ENCODE measurements at places on chromosomes 2 and 18.

- no peak for DNase-seq
Measured at GRCh38 chr2:16190446-16191270, 250.3 kb downstream of the MYCN start.

DNA sequence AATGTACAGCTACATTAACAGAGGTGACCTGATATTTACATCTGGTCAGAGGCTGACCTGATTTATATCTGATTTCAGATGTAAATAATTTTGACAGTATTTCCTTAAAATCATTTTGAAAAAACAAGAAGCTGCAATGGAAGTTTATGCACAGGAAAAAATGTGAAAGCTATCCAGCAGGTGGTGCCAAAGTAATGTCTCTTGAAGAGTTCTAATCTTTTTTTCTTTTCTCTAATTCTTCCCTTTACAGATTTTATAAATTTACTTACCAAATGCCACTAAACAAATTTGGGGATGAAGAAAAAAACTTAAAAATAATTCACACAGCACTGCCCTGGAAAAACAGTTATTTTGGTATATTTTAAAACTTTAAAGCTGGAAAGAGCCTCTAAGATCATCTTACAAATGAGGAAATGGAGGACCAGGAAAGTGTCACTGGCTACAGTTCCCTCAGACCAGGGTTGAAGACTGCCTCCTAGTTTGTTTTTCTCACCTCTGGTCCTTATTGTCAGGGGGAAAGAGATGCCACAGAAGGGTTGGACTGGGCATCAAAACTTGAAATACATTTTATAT lies 16.4 kb upstream of the FBLN7 start:
- DNase-seq, result no peak

DNA sequence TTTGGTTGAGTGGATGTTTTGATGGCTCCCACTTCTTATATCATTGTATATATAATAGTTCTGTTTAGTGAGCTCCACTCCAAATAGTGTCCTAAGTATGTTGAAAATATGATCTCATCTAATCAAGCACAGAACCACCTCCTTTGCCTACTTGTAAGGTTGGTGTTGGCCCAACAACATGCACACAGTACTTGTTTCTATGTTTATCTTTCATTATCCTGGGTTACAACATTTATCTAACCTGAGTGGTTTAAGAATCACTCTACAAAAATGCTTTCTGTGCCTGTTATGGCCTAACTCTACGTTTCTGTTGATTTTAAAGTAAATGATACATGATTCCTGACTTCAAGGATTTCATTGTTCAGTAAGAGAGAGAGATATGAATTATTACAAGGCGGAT lies 281.9 kb downstream of the FIGN start:
- DNase-seq, result peak; percentile 70

GRCh38 chr2:38432820-38433606 lies 55.9 kb upstream of the ATL2 start:
- DNase-seq, result no peak

DNA sequence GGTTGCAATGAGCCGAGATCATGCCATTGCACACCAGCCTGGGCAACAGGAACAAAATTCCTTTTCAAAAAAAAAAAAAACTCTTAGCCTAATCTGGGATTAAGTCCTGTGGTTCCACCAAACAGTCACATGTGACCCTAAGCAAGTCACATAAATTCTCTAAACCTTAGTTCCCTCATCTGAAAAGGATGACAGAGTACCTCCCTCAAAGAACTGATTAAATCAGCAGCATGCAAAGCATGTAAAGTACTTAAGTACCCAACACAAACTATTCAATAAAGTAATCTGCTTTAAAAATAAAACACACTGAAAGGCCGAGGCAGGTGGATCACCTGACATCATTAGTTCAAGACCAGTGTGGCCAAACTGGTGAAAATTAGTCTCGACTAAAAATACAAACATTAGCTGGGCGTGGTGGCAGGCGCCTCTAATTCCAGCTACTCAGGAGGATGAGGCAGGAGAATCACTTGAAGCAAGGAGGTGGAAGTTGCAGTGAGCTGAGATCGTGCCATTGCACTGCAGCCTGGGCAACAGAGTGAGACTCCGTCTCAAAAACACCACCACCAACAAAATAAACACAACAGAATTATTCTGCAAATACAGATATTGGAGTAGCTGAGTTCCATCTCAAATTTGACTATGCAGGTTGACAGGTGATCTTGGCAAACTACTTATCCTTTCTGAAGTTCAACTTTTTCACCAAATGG lies 7.0 kb downstream of the USP34 start:
- DNase-seq, result no peak

DNA sequence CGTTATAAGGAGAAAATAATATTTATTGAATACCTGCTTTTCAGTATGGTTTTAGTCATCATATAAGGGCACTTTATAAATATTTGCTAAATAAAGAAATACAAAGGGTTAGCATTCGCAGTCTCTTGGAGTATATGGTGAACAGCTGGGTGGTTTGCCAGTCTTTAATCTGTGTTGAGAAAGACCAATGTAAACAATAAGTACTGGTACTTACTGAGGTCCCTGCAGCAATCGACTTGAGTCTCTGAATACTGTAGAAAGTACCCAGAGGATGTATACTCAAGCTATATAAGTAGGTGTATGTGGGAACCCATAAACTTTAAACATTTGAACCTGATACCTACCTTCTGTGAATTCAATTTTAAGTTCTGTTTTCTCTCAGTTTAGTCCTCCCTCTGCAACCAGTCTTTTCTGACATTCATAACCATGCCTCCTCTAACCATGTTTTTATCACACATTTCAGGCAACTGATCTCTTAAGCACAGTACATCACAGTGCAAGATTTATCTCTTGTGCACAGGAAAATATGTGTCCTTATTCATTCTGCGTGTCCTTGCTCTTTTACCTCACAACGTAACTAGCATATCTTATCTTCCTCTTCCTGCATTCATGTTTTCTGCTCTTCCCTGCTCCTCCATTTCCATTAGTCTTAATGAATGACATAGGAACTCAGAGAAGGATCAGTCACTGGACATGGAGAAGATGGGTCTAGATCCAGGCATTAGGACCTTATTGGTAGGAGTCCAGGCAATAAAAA lies 21.7 kb downstream of the C18orf63 start:
- DNase-seq, result no peak

DNA sequence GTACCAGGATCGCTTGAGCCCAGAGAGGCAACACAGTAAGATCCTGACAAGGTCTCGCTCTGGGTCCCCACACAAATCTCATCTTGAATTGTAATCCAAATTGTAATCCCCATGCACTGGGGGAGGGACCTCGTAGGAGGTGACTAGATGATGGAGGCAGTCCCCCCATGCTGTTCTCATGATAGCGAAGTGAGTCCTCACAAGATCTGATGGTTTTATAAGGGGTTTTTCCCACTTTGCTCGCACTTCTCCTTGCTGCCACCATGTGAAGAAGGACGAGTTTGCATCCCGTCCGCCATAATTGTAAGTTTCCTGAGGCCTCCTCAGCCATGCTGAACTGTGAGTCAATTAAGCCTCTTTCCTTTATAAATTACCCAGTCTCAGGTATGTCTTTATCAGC lies 46.0 kb upstream of the SERTAD2 start:
- DNase-seq, result no peak

DNA sequence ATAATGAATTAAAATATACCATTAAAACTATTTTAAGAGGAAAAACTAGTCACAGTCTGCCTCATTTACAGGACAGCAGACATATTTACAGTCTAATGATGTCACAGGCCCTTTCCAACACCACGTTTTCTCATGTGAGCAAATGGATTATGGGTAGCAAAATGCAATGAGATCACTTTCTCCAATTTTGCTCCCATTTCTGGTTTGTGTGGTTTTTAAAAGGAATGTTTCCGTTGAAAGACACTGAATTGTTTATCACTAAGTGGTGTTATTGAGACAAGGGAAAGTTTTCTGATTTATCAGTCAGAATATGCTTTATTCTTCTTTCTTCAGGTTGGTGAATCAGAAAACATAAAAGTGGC lies 11.4 kb upstream of the NR4A2 start:
- DNase-seq, result no peak

DNA sequence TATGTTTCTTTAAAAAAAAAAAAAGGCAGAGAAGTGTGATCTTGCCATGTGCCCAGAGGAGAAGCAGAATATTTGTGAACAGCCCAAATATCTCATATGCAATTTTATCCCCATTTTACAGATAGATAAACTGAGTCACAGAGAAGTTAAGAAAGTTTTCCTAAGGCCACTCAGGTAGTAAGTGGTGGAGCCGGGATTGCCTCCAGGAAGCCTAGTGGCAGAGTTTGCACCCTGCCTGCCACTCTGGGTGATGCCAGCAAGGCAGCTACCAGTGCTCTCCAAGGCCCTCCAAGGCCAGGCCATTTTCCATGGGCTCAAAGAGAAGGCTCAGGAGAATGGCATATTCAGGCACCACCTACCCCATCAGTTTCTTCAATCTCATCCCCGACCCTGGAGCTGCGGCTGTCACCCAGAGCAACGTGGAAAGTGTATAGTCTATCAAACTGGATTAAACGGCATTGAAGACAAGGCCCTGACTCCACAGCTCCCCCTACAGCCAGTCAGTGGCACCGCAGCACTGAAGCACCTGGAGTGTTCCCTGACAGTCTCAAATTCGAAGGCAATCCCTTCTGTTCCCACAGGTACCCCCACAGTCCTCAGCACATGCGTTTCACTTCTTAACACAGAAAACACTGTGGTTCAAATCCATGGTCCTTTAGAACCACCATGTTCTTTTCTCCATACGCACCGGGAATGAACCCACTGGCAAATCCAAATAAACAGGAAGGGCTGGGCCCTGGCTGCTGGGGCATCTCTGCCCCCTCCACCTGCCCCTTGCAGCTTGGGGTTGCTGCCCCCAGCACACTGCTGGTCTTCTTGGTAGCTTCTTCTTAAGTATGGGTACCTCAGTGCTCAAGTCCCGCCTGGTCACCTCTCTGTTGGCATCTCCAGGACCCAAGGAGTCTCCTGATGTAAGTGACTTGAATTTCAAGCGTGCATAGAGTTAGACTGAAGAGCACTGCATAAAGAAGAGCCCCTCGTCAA lies 175.3 kb downstream of the INHBB start:
- DNase-seq, result peak; percentile 92

DNA sequence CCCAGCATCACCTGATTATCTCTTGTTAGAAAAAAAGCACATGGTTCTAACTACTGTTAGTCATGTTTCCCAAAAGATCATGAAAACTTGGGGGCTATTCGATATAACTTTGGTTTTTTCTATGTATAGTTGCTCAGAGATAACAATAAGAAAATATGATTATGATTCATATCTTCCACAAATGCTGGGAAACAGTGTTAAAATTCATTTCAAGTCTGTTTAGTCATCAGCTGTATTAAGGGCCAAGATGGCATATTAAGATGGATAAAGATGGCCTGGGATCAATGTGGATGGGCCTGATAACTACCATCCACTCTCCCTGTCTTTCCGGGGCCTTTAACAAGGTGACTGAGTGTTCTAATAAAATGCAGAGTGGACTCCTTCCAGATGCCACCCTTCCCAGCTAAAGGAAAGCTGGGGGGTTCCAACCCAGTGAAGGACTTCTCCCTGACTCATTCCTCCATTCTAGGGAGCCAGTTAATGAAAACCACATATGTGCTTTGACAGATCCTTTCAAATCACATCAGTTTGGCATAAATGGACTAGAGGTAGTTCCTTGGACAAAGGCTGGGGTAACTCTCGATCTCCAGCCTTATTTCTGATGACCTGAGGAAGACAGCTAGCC lies 221.6 kb downstream of the VAPA start:
- DNase-seq, result peak; percentile 89

GRCh38 chr18:5618047-5618688 lies 74.4 kb upstream of the EPB41L3 start:
- no peak for DNase-seq

GRCh38 chr2:100494712-100495111 lies 24.4 kb downstream of the NMS start:
- DNase-seq, result no peak

GRCh38 chr18:65516209-65516608 lies 234.6 kb upstream of the CDH7 start:
- DNase-seq, result no peak

- no peak for DNase-seq
Measured at GRCh38 chr18:3607309-3608098, 157.5 kb downstream of the TGIF1 start.

- DNase-seq, result peak; percentile 76
Measured at GRCh38 chr2:135742325-135742757, 686 bp downstream of the UBXN4 start.

- no peak for DNase-seq
Measured at GRCh38 chr18:72726201-72726600, 141.6 kb downstream of the NETO1 start.

DNA sequence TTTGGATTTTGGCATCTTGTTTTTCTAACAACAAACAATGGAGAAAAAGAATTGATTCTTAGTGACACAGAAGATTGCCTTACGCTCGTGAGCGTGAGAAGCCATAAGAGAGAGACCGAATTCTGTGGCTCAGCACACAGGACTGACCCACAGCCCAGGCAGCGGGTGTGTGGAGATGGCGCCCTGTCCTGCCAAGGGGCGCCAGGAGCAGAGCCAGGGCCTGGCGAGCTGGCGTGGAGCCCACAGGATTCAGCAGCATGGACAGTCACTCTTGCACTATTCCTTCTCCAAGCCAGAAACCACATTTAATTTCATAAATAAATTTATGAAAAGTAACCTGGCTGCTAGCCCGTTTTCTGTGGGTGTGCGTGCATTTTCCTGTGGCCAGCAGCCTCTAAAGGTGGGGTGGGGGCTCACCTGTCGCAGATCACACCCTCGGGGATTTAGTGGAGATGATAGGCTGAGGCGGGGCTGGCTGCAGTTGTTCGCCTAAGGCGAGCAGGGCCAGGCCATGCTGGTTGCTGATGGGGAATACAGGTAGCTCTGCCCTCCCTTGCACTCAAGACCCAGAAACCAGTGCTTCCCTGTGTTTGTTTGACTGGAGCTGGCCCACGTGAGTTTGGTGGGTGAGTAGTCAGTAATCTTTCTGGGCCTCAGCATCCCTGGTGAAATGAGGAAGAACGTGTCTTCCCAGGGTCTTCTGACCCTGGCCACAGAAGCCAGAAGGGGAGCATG lies 46.2 kb downstream of the FAM168B start:
- DNase-seq, result peak; percentile 81

DNA sequence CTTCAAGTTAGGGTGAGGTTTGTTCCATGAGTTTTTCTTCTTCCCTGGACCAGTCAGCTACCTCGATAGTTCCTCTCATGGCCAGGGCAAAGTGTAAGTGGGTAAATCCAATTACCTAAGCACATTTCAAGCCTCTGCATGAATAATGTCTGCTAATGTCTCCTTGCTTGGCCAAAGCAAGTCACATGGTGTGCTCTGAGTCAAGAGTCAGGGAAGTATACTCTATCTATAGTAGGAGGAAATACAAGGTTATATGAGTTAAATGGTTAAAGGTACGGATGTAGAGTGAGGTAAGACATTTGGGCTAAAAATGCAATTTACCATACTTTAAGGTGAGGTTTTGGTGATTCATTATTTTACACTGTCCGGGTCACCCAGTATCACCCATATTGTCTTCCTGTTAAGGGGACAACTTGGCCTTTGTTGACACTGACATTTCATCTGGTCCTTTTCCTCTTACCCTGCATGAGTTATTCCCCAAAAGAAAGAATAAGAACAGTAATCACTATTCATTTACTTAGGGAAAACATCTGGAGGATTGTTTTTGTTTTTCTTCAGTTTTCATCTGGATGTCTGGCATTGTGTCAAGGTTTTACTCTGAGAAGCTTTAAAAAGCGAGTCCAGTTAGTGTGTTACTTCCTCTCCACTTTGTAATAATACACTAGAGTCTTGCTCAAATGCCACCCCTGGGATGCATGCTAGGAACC lies 405.5 kb downstream of the RND3 start:
- DNase-seq, result no peak

GRCh38 chr18:56661360-56662062 lies 10.4 kb downstream of the WDR7 start:
- no peak for DNase-seq

- no peak for DNase-seq
Measured at GRCh38 chr2:85089585-85089984, 43.6 kb upstream of the TCF7L1 start.

Measured in osteoblast (primary cell).